Stomach (tissue), 19 donors: ENCODE measurements at places on chromosomes 3 and 15. TPM values are rescaled to one million over a fixed set of nuclear protein-coding genes. Genes with fewer than 3 reads are reported as not detected.

- no peaks in the 10 kb centered on the region for H3K27me3 ChIP-seq
- H3K27ac ChIP-seq, result no peak overlapping the region
- peaks cover 19% of the 10 kb centered on the region for H3K4me1 ChIP-seq
- DNase-seq, result peak; percentile 60
- no peaks in the 10 kb centered on the region for H3K36me3 ChIP-seq
Measured at GRCh38 chr3:100103558-100104441, 10.5 kb downstream of the FILIP1L start.

The CFAP44 gene
- 8.4 TPM for polyA plus RNA-seq

GRCh38 chr3:52432225-52432624, 12.7 kb downstream of the SEMA3G start:
- no peaks in the 10 kb centered on the region for H3K27me3 ChIP-seq
- H3K36me3 ChIP-seq, result no peaks in the 10 kb centered on the region
- DNase-seq, result no peak
- peaks cover 6% of the 10 kb centered on the region for H3K4me1 ChIP-seq

GRCh38 chr15:41278319-41278718, 47.3 kb downstream of the CHP1 start:
- H3K27me3 ChIP-seq, result no peaks in the 10 kb centered on the region
- H3K4me1 ChIP-seq, result peaks cover 5% of the 10 kb centered on the region
- peaks cover 74% of the 10 kb centered on the region for H3K36me3 ChIP-seq
- H3K4me3 ChIP-seq, result no peak overlapping the region
- no peak overlapping the region for H3K27ac ChIP-seq

DNA sequence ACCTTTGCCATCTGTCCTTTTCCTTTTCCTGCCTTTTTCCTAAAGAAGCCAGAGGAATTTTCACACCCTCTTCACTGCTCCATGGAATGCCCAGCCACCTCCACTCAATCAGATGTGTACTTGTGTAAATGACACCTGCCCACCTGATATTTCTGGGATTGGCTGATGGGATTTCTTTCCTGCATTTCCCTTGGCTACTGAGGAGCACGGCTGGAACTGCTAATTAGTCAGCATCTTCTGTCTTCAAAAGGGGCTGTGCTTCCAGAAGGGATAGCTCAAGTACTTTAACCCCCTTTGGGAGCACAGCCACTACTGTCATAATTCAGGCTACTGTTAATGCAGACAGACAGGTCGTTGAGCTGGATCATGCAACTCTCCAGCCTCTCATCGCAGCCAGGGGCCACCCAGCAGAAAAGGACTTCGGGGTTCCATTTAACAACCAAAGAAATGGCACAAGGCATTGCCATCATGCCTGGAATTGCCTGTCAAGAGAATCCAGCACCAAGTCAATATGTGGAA, 38.6 kb downstream of the MGLL start:
- H3K36me3 ChIP-seq, result no peaks in the 10 kb centered on the region
- H3K4me3 ChIP-seq, result no peak overlapping the region
- DNase-seq, result no peak
- peaks cover 38% of the 10 kb centered on the region for H3K4me1 ChIP-seq

GRCh38 chr3:12286927-12287726, 1.7 kb upstream of the PPARG start:
- H3K27me3 ChIP-seq, result no peaks in the 10 kb centered on the region
- H3K27ac ChIP-seq, result peak overlapping the region; percentile 92
- H3K4me3 ChIP-seq, result peak overlapping the region; percentile 66
- peaks cover 26% of the 10 kb centered on the region for H3K4me1 ChIP-seq
- peak; percentile 67 for DNase-seq

- H3K27ac ChIP-seq, result no peak overlapping the region
- DNase-seq, result peak; percentile 22
- peaks cover 7% of the 10 kb centered on the region for H3K4me1 ChIP-seq
Measured at GRCh38 chr3:53836084-53836872, 9.9 kb downstream of the CHDH start.

DNA sequence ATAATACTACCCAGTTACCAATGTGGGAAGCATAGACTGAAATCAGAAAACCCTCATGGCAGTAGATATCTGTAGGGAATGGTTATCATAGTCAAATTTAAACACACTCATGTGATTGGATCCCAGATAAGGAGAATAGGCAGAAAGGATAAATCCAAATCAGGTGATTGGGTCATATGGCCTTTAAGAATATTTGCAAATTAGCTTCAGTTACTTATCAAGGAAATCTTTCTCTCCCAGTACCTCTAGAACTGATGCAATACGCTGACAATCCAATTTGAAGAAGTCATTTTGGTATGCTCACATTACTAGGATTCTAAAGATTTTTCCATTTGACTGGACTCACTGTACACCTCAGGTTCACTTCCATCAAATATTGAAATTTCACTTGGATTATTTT, 87.7 kb upstream of the MNS1 start:
- no peak overlapping the region for H3K27ac ChIP-seq
- H3K4me3 ChIP-seq, result no peak overlapping the region
- no peaks in the 10 kb centered on the region for H3K36me3 ChIP-seq
- no peaks in the 10 kb centered on the region for H3K4me1 ChIP-seq

GRCh38 chr3:157626817-157627216, 123.6 kb upstream of the VEPH1 start:
- H3K27ac ChIP-seq, result no peak overlapping the region
- no peak overlapping the region for H3K4me3 ChIP-seq
- DNase-seq, result no peak
- H3K4me1 ChIP-seq, result no peaks in the 10 kb centered on the region
- peaks cover 29% of the 10 kb centered on the region for H3K27me3 ChIP-seq

The CAND2 gene
- 1.1 TPM for polyA plus RNA-seq

The CKMT1A gene
- 32.5 TPM for polyA plus RNA-seq

DNA sequence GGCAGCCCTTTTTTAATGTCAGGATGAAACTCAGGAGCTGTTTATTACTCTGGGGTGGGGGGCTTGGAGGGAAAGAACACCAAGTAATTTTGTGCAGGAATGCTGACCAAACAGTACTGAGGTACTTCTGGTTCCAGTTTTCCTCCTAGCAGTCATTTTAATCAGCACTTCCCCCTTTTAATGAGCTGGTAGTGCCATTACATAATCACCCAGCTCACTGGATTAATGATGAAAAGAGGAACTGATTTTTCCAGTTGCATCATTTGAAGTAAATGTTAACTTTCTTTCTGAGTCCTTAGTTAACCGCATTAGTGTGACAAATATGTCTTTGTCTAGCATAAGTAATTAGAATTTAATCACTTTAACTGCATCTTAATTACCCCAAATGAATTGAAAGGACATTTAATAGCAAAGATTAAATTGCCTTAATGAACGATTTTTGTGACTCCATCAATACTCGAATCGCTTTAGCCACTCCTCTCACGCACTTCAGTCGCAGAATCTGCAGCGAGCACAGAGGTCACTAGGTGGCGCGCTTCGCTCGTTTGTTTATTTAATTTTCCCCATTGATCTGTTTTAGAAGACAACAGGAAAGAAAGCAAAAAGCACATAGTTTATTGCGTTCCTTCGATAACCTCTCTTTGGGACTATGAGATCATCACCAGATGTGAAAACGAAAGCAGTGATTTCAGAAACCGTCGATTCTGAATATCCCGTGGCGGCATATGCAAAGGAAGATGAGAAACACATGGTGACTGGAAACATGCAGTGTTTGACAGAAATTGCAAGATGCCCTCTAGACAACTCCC, 9.8 kb downstream of the ONECUT1 start:
- no peaks in the 10 kb centered on the region for H3K36me3 ChIP-seq
- peak; percentile 66 for DNase-seq
- peaks cover 60% of the 10 kb centered on the region for H3K27me3 ChIP-seq
- no peak overlapping the region for H3K27ac ChIP-seq
- peak overlapping the region; percentile 33 for H3K4me3 ChIP-seq

The CCK gene
- polyA plus RNA-seq, result not detected

- H3K27me3 ChIP-seq, result peaks cover 14% of the 10 kb centered on the region
- no peaks in the 10 kb centered on the region for H3K36me3 ChIP-seq
- H3K4me3 ChIP-seq, result no peak overlapping the region
- no peak overlapping the region for H3K27ac ChIP-seq
- H3K4me1 ChIP-seq, result no peaks in the 10 kb centered on the region
- DNase-seq, result no peak
Measured at GRCh38 chr15:58161436-58161930, 23.3 kb downstream of the AQP9 start.

- no peaks in the 10 kb centered on the region for H3K4me1 ChIP-seq
- H3K4me3 ChIP-seq, result no peak overlapping the region
- H3K36me3 ChIP-seq, result no peaks in the 10 kb centered on the region
- no peak overlapping the region for H3K27ac ChIP-seq
- no peak for DNase-seq
Measured at GRCh38 chr15:80501476-80501875, 97.3 kb downstream of the ARNT2 start.

The CCR1 gene
- 2.6 TPM for polyA plus RNA-seq

The EPHA6 gene
- polyA plus RNA-seq, result 0.18 TPM

- no peaks in the 10 kb centered on the region for H3K27me3 ChIP-seq
- H3K27ac ChIP-seq, result no peak overlapping the region
- H3K36me3 ChIP-seq, result no peaks in the 10 kb centered on the region
Measured at GRCh38 chr15:47950447-47950846, 170.3 kb upstream of the SLC24A5 start.

The RTP3 gene
- not detected for polyA plus RNA-seq

DNA sequence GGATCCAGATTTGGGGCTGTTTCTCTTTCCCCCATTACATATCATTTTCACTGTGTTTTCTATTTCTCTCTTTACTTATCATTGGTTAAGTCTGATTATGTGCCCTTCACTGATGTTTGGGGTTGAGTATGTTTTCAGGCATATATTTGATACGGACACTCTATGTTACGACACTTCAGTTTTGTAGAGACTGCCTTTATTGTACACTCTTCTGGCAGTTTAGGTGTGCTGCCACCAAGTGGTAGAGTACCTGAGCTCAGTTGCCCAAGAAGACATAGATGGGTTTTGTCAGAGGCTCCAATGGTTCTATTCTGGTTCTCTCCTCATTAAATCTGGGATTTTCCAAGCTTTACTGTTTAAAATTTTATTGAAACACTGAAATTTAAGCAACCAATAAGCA, 255.0 kb upstream of the ROPN1 start:
- H3K27ac ChIP-seq, result peak overlapping the region; percentile 15
- no peak overlapping the region for H3K4me3 ChIP-seq
- H3K36me3 ChIP-seq, result no peaks in the 10 kb centered on the region
- no peaks in the 10 kb centered on the region for H3K27me3 ChIP-seq

GRCh38 chr3:36606871-36607765, 157.2 kb downstream of the DCLK3 start:
- no peak overlapping the region for H3K4me3 ChIP-seq
- H3K36me3 ChIP-seq, result no peaks in the 10 kb centered on the region
- DNase-seq, result no peak
- peaks cover 3% of the 10 kb centered on the region for H3K27me3 ChIP-seq
- H3K4me1 ChIP-seq, result no peaks in the 10 kb centered on the region
- no peak overlapping the region for H3K27ac ChIP-seq

DNA sequence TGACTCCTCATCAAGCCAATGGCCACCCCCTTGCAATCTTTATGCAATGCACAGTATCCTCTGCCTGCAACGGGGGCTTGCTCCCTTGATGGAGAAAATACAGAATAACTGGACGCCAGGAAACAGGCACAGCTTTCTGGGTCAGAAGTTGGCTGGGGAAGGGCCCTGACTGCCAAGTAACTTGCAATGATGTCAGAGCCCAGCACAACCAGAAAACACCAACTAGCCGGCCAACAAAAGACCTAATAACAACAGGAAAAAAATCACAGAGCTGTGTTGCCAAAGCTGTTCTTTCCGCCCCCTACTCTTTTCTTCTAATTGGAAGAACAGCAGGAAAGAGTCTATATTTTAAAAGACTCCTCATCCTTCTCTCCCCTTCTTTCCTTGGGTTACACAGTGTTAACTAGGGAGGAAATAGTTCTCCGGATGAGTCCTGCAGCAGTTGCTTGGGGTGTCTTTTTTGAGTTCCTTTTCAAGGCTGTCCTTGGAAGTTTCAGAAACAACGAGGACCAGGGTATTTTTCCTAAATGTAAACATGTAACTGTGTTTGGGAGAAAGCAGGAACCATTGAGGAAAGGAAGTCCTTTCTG, 1.4 kb upstream of the SEMA6D start:
- peak overlapping the region; percentile 81 for H3K27ac ChIP-seq
- H3K27me3 ChIP-seq, result peaks cover 32% of the 10 kb centered on the region
- H3K4me1 ChIP-seq, result peaks cover 53% of the 10 kb centered on the region
- no peak overlapping the region for H3K4me3 ChIP-seq

The NR1I2 gene
- 0.25 TPM for polyA plus RNA-seq

DNA sequence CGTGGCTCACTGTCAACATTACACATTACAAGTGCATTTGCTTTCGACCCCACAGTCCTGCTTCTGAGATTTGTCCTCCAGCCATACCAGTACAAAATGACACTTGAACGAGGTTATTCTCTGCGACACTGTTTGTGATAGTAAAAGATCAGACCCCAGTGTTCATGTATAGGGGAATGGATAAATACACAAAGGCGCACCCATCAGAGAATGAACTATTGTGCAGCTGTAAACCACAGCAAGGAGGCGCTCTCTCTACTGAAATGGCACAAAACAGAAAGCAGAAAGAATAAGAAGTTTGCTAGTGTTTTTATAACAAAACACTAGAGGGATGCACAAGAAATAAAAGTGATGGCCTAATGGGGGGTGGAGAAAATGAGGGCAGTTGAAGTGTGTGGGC, 4.9 kb upstream of the CHSY1 start:
- H3K27ac ChIP-seq, result no peak overlapping the region
- no peaks in the 10 kb centered on the region for H3K27me3 ChIP-seq
- peaks cover 23% of the 10 kb centered on the region for H3K4me1 ChIP-seq

- DNase-seq, result peak; percentile 12
- no peaks in the 10 kb centered on the region for H3K36me3 ChIP-seq
- H3K4me3 ChIP-seq, result no peak overlapping the region
- H3K27ac ChIP-seq, result no peak overlapping the region
- H3K4me1 ChIP-seq, result no peaks in the 10 kb centered on the region
Measured at GRCh38 chr3:3023111-3023745, 86.9 kb downstream of the IL5RA start.

The FBLN2 gene
- 4.0 TPM for polyA plus RNA-seq

- no peaks in the 10 kb centered on the region for H3K36me3 ChIP-seq
- no peak for DNase-seq
- peaks cover 20% of the 10 kb centered on the region for H3K4me1 ChIP-seq
- no peak overlapping the region for H3K4me3 ChIP-seq
- no peak overlapping the region for H3K27ac ChIP-seq
Measured at GRCh38 chr3:59808446-59808845, 758.6 kb upstream of the CFAP20DC start.

DNA sequence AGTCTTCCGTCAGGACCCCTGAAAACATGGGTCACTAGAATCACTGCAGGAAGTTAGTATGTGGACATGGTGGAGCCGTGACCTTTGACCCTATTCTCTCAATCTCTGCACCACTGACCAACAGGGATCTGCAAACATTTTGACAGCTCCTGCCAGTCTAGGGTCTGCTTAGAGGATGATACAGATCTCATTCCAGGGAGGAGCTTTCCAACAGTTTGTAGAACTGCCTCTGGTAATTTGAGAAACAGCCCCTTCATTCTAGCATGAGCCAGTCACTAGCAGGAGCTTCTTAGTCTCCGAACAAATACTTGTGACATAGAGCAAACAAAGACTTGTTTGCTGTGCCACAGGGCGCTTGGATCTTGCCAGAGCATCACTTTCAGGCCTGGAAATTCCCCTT, 270.3 kb upstream of the CFAP20DC start:
- no peak overlapping the region for H3K27ac ChIP-seq
- H3K4me3 ChIP-seq, result no peak overlapping the region
- no peaks in the 10 kb centered on the region for H3K36me3 ChIP-seq
- no peak for DNase-seq

The RBPMS2 gene
- 9.5 TPM for polyA plus RNA-seq
